ENCODE measurements at places on chromosomes 3 and 15. TPM values are rescaled to one million over a fixed set of nuclear protein-coding genes. Genes with fewer than 3 reads are reported as not detected.

CSK gene
- 27.6 TPM for total RNA-seq

SUCNR1 gene
- 0.10 TPM for total RNA-seq

PRR23E gene
- total RNA-seq, result not detected

LMCD1 gene
- total RNA-seq, result 321 TPM

MOBP gene
- not detected for total RNA-seq

SST gene
- total RNA-seq, result not detected

TMEM158 gene
- 2.4 TPM for total RNA-seq

Data from tongue (tissue), 3 donors.